ENCODE measurements at places on chromosomes 16 and 17.

DNA sequence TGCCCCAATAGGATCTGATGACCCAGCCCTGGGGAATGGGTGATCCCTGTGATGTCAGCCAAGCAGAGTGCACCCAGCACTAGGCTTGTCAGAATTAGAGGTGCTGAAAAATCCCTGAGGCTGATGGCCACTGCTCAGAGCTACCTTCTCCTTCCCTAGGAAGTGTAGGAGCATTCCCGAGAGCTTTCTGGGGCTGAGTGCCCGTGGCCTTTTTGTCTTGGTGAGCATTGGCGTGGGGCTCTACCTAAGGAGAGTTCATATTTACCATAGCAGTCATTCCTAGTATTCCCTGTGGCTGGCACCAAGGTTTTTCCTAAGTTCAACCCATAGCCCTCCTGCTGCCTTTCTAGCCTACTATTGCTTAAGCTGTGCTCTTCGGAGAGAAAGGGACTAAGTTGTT lies 22.6 kb upstream of the ARHGAP23 start:
- no peak for DNase-seq

GRCh38 chr16:21613781-21614180 lies 14.4 kb downstream of the METTL9 start:
- no peak for DNase-seq

DNA sequence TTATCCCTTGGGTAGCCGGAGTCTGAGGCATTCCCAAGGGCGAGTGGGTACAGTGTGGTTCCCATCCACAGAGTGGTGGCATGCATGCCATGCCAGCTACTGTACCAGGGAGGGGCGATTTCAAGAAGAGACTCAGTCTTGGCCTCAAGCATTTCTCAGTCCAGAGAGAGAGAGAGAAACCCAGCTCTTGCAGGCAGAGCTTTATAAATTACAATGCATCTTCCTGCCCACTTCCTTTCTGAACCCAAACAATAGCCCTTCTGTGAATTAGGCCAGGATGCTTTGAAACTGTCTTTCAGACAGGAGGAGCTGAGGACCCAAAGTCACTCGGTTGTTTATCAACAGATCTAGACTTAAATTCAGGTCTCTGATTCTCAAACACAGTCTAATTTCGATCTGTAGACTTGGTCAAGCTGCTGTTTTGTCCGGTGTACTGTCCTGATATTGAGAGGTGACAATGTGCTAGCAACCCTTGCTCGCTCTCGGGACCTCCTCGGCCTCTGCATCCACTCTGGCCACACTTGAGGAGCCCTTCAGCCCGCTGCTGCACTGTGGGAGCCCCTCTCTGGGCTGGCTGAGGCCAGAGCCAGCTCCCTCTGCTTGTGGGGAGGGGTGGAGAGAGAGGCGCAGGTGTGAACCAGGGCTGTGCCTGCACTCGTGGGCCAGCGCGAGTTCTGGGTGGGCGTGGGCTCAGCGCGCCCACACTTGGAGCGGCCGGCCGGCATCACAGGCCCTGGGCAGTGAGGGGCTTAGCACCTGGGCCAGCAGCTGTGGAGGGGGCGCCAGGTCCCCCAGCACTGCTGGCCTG lies 408.0 kb downstream of the UTP18 start:
- DNase-seq = no peak

GRCh38 chr17:12320286-12320685 lies 299.6 kb downstream of the MAP2K4 start:
- no peak for DNase-seq

DNA sequence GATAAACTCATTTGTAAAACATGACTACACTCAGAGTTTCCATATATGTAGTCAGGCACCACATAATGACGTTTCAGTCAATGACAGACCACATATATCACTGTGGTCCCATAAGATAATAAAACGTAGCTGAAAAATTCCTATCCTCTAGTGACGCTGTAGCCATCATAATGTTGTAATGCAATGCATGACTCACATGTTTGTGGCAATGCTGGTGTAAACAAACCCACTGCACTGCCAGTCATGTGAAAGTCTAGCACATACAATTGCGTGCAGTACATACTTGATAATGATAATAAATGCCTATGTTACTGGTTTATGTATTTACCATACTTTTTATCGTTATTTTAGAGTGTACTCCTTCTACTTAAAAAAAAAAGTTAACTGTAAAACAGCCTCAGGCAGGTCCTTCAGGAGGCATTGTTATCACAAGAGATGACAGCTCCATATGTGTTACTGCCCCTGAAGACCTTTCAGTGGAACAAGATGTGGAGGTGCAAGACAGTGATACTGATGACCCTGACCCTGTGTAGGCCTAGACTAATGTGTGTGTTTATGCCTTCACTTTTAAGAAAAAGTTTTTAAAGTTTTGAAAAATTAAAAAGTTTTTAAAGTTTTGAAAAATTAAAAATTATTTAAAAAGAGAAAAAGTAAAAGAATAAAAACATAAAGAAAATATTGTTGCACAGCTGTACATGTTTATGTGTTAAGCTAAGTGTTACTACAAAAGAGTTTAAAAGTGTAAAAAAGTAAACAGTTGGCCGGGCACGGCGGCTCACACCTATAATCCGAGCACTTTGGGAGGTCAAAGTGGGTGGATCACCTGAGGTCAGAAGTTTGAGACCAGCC lies 9.0 kb downstream of the STAT5B start:
- no peak for DNase-seq

DNA sequence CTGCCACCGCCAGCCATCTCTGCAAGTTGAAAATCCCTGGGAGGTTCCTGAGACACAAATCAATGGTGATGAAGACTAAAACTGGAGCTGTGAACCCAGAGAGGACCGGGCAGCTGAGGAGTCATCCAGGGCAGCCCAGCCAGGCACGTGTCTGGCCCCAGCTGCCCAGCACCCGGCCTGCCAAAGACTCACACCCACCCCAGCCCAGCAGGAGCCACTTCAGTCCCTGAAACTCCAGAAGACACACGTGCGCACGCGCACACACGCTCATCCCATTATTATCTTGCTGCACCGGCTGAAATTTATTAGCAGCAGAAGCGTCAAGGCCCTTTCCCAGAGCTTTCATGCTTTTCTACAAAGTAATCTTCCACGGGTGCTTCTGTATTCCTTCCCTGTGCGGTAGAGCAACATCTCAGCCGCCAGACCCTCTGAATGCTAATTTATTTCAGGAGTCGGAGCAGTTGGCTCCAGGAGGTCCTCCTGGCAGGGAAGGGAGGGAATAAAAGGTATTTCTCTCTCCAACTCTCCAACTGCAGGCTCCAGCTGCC lies 59.8 kb upstream of the RBFOX3 start:
- DNase-seq = no peak
